NCI-H1092 treated with DMSO at 0.1 percent for 48 hours (cell line): ENCODE measurements at places on chromosomes 13 and 19.

GRCh38 chr13:61508936-61509335 is 93.3 kb upstream of the PCDH20 start:
- DNase-seq, result no peak

DNA sequence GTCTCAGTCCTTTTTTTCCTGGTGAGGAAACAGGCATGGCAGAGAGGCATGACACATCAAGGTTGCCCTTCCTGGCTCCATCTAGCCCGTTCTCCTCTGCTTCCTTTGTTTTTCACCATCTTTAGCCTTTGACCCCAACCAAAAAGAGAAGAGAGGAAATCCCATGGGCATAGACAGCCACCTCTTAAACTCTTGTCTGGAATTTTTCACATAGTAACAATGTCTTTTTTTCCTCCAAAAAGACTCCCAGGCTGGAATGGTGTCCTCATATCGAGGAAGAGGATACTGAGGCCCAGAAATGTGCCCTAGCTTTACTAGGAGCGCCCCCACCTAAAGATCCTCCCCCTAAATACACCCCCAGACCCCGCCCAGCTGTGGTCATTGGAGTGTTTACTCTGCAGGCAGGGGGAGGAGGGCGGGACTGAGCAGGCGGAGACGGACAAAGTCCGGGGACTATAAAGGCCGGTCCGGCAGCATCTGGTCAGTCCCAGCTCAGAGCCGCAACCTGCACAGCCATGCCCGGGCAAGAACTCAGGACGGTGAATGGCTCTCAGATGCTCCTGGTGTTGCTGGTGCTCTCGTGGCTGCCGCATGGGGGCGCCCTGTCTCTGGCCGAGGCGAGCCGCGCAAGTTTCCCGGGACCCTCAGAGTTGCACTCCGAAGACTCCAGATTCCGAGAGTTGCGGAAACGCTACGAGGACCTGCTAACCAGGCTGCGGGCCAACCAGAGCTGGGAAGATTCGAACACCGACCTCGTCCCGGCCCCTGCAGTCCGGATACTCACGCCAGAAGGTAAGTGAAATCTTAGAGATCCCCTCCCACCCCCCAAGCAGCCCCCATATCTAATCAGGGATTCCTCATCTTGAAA is at the start of gene GDF15:
TSS of gene GDF15 (plus strand) at position 484 of the 868 bp plus-strand sequence. CDS start at position 516, 32 bp downstream.
- no peak for DNase-seq

DNA sequence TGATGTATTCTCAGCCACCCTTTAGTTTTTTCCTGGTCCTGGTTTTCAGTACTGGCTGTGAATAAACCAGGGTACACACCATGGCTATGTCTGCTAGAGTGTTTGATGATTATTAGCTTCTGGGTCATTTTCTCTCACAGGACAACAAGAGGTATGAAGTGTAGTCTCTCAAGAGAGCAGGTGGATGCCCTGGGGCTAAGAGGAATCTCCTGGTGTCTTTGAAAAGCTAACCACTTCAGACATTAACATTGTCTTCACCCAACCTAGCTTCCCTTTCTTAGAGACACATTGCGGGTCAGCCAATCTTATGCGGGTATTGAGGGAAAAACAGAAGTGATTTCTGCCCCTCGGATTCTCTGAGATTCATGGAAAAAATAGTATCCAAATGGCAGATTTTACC is 1.6 kb downstream of the ZNF730 start:
- DNase-seq, result no peak

GRCh38 chr13:47000165-47000564 is 103.3 kb upstream of the HTR2A start:
- DNase-seq, result no peak

DNA sequence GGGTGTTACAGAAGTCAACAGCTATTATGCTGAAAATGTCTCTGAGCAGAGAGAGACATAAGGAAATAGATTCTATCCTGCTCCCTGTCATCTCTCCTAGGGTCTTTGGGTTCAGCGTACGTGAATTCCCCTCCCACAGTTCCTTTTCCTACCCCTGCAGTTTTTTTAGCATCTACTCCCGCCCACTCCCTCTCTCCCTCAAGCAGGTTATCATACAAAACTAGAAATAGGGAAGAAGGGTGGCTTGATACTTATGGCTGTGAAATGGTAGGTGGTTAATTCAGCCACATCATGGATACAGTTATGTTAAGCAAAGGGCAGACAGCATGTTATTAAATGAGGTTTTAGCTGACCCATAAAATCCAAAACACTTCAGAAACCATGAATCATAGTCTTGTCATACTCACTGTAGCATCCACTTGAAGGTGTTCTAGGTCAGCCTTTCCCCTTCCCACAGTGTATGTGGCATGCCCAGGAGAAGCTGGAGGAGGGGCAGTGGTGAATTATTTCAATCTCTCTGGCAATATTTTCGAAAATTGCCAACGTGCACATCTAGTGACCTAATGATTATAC is 236.8 kb upstream of the SERP2 start:
- no peak for DNase-seq

GRCh38 chr19:4279530-4280422 is 710 bp downstream of the SHD start:
- peak; percentile 21 for DNase-seq

GRCh38 chr13:100508455-100508854 is 80.1 kb downstream of the GGACT start:
- peak; percentile 77 for DNase-seq

DNA sequence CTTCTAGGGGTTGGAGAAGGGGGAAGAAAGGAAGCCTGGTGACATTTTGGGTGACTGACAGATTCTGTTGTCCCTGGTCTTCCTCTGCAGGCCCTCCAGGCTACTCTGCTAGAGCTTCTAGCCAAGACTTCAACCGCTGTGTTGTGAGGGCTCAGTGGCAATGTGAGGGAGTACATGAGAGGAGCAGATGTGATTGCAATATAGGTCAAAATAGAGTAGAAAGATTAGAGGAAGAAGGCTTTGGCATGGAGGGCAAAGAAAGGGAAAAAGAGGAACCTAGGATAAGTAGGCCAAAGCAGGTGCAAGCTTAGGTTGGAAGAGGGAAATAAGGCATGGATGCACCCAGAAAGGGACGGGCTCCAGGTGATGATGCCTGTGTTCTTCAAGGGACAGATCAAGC is 216.9 kb downstream of the RGCC start:
- DNase-seq, result no peak
